Hepatocyte (in vitro differentiated cells): ENCODE measurements at places on chromosomes 16 and 17. TPM values are rescaled to one million over a fixed set of nuclear protein-coding genes. Genes with fewer than 3 reads are reported as not detected.

ALOXE3 gene
- 0.48 and 0.77 TPM in 2 replicates for total RNA-seq

OR1F1 gene
- not detected in 2 replicates for total RNA-seq

HYDIN gene
- total RNA-seq = 0.52 and 0.67 TPM in 2 replicates

TUBG2 gene
- 13.1 and 16.0 TPM in 2 replicates for total RNA-seq

DLX4 gene
- 0.17 and 0.32 TPM in 2 replicates for total RNA-seq

KRTAP17-1 gene
- total RNA-seq = not detected in 2 replicates

ULK2 gene
- total RNA-seq = 14.6 and 18.0 TPM in 2 replicates

GPRC5C gene
- 150 and 159 TPM in 2 replicates for total RNA-seq

KRTAP16-1 gene
- not detected in 2 replicates for total RNA-seq

WNT3 gene
- 5.3 and 6.1 TPM in 2 replicates for total RNA-seq

CLEC10A gene
- 0.24 and 0.37 TPM in 2 replicates for total RNA-seq

ABCA6 gene
- 6.3 and 6.5 TPM in 2 replicates for total RNA-seq

SPNS1 gene
- total RNA-seq = 36.6 and 42.8 TPM in 2 replicates

SEBOX gene
- not detected in 2 replicates for total RNA-seq

CACNG5 gene
- not detected in 2 replicates for total RNA-seq

GRB7 gene
- total RNA-seq = 19.0 and 22.8 TPM in 2 replicates

EMP2 gene
- total RNA-seq = 23.4 and 29.1 TPM in 2 replicates

FBXW10B gene
- 0.68 and 1.3 TPM in 2 replicates for total RNA-seq

NPIPB5 gene
- 40.3 and 90.4 TPM in 2 replicates for total RNA-seq

C16orf54 gene
- 0.10 TPM in 1 of 2 replicates, not detected in the other for total RNA-seq

RMI2 gene
- total RNA-seq = 6.7 and 9.8 TPM in 2 replicates

RUNDC3A gene
- 2.0 and 2.1 TPM in 2 replicates for total RNA-seq

CDRT15L2 gene
- total RNA-seq = not detected in 2 replicates

ZPBP2 gene
- total RNA-seq = not detected in 2 replicates

VTN gene
- 1,128 and 1,263 TPM in 2 replicates for total RNA-seq

TEKT3 gene
- 1.9 TPM in 1 of 2 replicates, not detected in the other for total RNA-seq

MMP28 gene
- total RNA-seq = 11.2 and 18.0 TPM in 2 replicates

CBX4 gene
- 49.6 and 56.1 TPM in 2 replicates for total RNA-seq
